ENCODE measurements at places on chromosomes 12 and 14.

- no peak for DNase-seq
Measured at GRCh38 chr12:71536279-71536938, 96.8 kb downstream of the LGR5 start.

DNA sequence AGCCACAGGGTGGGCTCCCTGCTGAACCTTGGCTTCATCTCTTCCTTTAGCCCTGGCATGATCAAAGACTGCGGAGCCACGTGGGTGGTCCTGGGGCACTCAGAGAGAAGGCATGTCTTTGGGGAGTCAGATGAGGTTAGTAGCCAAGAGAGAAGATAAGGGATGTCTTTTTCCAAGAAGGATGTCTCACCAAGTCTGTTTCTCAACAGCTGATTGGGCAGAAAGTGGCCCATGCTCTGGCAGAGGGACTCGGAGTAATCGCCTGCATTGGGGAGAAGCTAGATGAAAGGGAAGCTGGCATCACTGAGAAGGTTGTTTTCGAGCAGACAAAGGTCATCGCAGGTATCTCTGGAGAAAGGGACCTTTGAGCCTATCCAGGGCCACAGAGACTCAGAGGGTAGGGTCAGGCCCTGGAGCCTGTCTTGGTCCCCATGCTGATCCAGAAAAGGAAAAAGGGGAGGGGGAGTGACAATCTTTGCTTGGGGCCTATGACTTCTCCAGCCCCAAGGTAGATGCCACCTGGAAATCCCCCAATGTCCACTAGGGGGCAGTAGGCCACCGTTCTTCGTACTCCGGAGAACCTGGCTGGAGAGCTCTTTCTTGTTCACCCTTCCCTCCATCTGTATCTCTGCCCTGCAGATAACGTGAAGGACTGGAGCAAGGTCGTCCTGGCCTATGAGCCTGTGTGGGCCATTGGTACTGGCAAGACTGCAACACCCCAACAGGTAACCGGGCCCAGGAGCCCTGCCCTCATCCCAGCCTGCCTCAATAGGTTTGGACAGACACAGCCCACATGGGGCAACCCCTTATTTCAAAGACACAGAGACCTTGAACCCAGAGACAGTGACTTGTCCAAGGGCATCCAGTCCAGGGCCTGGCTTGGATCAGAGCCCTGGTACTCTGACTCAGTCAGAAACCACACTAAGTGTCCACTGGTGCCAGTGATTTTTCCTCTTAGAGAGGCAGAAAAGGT, 2.0 kb downstream of the TPI1 start:
- peak; percentile 77 for DNase-seq

- DNase-seq, result no peak
Measured at GRCh38 chr14:92412912-92413311, 89.9 kb downstream of the SLC24A4 start.

- DNase-seq, result no peak
Measured at GRCh38 chr12:103705927-103706326, 118.9 kb downstream of the STAB2 start.

DNA sequence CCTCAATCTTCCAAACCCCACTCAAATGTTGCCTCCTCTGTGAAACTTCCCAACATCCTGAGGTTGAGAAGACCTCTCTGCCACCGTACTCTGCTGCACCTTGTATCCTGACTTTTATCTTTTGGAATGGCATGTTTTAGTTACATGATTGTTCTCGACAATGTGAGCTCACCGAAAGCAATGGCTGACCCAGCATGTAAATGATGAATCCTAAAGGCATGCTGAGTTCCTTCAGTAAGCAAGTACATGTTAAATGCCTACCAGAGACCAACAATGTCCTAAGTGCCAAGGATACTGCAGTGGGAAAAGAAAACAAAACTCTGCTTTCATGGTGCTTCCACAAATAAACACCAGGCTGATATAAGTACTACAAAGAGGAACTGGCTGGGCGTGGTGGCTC, 13.7 kb downstream of the PPP1R13B start:
- DNase-seq, result no peak

GRCh38 chr12:47088021-47088944, 8.5 kb upstream of the AMIGO2 start:
- DNase-seq, result no peak

- no peak for DNase-seq
Measured at GRCh38 chr14:104680806-104681688, 8.4 kb upstream of the INF2 start.
